AG04449 (cell line): ENCODE measurements at places on chromosomes 7 and 10.

GRCh38 chr7:107274506-107274905 is 105.7 kb downstream of the HBP1 start:
- no peak for DNase-seq

DNA sequence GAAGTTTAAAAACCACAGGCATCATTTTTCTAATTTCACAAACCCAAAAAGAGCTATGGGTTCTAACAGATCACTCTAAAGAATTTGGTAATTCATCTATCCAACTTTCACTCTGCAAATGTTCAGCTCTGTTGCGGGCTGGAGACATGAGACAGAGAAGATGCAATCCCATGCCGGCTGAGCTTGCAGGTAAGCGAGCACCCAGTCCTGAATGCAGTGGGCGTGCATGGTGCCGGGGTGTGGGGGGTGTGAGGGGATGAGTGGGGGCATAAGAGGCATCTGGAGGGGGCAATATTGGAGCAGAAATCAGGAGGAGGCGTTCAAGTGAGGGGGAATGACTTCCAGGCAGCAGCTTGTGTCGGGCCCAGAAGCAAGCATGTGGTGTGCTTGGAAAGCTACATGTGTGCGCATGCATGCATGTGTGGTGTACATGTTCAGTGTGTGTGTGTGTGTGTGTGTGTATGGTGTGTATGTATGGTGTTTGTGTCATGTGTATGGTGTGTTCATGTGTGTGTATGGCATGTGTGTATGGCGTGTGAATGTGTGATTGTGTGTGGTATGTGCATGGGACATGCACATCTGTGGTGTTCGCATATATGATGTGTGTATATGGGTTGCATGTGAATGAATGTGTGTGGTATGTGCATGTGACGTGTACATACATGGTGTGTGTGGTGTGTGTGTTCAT is 172.9 kb downstream of the PRKCQ start:
- DNase-seq = no peak

DNA sequence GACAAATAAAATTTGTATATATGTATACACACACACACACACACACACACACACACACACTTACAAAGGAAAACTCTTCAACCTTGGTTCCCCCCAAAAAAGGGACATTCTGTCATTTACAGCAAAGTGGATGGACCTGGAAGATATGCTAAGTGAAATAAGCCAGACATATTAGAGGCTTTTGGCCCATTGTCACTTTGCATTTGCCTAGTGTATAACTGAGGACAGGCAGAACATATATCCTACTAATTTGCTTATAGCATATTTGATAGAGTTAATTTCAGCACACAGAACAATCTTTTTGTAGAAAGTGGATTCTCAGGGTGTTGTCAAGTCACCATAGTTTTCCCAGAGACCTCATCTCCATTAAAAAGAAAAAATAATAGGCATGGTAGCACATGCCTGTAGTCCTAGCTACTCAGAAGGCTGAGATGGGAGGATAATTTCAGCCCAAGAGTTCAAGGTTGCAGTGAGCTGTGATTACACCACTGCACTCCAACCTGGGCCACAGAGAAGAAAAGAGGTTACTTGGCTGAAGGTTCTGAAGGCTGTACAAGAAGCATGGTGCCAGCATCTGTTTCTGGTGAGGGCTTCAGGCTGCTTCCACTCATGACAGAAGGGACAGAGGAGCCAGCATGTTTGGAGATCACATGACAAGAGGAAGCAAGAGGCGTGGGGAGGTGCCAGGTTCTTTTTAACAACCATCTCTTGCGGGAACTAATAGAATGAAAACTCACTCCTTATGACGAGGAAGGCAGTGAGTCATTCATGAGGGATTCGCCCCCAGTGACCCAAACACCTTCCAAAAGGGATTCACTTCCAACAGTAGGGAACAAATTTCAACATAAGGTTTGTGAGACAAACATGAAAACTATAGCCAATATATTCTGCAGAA is 135.6 kb downstream of the TMEM168 start:
- no peak for DNase-seq

- no peak for DNase-seq
Observed at GRCh38 chr10:7506571-7506970, 95.7 kb upstream of the SFMBT2 start.

DNA sequence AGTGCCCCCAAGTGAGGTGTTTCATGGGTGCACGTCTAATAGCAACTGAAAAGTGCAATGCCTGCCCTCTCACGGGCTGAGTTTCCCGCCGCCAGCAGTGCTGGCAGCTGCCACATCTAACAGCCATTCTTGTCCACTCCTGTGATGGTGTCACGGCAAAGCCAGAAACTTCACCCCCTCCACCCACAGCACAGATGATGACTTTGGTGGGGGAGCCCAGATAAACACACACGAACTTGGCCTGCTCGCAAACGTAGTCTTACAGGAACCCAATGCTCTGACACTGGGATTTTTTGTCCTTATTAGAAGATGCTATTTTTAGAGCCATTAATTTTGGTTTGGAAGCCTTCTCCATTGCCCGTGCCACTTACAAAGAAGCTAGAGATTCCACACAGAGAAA is 26.7 kb downstream of the CPXM2 start:
- no peak for DNase-seq

GRCh38 chr10:987620-987869 is 689 bp upstream of the GTPBP4 start:
- no peak for DNase-seq

- no peak for DNase-seq
Observed at GRCh38 chr10:30756151-30756550, 126.6 kb upstream of the LYZL2 start.

DNA sequence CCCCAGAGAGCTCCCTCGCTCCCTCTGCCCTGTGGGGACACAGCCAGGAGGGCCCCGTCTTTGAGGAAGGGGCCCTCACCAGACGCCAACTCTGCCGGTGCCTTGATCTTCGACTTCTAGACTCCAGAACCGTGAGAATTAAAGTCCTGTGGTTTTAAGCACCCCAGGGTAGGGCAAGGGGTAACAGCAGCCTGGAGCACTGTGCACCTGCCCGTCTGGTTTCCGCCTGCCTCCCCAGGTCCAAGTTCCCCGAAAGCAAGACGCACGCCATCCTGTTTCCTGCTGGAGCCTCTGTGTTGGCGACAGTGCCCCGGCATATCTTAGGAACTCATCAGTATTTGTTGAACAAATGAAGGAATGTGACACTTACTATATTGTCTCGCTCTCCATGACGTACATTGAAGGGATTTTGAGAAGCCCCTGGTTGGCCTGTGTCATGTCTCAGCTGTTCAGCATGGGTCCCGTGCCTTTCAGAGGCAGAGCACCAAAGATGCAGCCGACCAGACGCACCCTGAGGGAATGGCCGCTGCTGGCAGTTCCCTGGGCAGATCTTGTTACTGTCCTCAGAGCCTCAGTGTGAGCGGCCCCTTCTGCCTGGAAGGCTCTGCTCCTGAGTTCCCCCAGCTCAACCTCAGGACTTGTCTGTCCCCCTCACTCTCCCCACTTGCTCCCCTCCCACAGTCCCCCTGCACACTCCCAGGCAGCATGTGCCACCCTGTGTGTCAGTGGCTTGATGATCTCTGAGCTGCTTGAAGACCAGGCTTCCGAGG is 226.2 kb downstream of the TCERG1L start:
- no peak for DNase-seq

GRCh38 chr7:102189756-102190155 is 96.9 kb upstream of the SH2B2 start:
- no peak for DNase-seq

DNA sequence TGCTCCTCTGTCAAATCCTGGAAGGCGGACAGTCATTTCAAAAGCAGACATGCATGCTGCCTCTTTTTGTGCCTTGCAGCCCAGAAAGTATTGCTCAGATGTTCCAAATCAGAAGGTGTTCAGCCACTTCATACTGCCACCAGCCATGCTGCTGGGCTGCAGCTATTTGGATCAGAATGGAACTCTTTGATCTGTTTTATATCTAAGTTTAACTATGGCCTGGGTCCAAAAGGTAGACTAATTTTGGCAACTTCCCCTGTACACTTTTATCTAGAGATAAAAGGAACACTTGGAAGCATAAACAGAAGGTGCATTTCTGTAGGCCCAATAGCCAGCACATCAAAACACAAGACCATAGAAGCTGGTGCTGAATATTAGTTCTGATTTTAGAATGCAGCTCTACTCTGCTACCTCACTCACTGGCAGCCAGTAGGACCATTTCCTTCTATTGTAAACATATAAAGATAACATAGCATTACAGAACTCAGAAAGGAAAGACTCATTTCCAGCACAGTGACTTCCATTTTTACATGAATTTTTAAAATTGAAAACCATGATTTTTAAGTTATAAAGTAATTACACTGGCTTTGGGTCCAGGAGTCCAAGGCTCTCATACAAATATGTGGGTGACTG is 143.1 kb upstream of the CAV2 start:
- no peak for DNase-seq

DNA sequence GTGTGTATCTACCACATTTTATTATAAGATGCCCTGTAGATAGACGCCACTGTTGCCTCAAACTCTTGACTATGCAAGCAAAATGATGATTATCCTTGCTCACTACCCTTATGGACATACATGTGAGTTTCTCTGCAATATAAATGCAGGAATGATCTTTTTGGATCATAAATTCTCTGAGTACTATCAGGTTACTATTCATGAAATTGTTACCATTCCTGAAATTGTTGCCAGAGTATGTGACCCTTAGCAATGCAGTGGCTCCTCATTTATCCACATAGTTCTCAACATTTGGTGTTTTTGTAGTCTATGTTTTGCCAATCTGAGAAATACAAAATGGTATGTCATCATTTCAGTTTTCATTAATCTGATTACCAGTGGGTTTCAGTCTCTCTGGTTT is 166.2 kb upstream of the FAM3C start:
- peak; percentile 23 for DNase-seq

- no peak for DNase-seq
Observed at GRCh38 chr7:36088966-36089365, 64.1 kb upstream of the EEPD1 start.
